ENCODE measurements at places on chromosomes 3 and 15.
A peak's percentile ranks its signal among the peaks of the same experiment; 100 is the strongest.

- DNase-seq: no peak
Measured at GRCh38 chr3:13159890-13160289, 86.7 kb upstream of the IQSEC1 start.

DNA sequence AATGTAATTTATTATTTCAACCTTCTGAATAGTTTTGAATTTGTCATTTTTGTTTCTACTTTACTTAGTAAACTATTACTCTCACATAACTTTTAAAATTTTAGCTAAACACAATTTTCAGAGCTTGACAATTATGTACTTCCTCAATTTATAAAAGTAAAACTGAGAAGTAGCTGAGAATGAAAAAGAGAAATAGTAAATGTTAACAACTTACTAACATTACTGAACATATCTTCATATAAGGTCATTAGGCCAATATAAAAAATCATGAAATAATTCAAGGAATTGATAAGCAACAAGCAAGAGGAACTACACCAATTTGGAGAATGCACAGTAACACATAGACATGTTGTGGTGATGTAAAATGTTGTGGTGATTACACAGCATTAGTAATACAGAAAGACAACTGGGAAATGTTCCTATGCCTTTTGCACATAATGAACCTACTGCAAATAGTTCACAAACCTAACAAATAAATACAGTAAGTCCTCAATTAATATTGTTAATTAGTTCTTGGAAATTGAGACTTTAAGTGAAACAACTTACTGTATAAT lies 137.9 kb downstream of the CBLB start:
- no peak for DNase-seq

DNA sequence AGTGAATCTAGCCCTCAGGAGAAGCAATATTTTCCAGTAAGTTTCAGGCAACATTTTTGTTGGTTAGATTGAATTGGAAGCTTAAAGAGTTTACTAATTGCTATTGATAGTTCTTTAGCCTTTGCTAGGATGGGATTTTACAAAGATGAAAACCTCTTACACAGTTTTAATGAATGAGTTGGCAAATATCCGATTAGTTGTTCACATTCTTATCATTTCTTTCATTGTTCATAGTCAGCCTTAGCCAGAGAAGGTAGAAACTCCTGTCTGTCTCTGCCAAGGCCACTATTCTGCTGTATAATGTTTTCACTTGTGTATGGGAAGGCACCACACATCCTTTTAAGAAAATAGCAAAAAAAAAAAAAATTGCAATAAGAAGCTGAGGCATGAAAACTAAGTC lies 222.0 kb upstream of the MANF start:
- DNase-seq: no peak

DNA sequence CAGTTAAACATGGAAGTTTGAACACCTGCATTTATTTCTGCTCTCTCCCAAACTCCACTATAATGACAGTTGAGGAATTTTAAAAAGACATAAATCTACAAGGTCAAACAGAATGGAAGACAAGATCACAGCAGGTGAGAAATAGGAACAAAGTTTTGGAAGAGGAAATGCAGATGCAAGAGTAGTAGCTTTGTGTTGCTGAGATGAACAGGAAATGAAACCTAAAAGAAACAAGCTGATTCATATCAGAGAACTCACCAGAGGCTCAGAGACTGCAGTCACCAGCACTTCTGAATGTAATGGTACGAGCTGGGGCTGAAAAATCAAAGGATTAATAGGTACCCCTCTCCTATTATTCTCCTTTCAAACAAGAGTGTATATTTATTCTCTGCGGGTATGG lies 459.9 kb downstream of the RAP2B start:
- no peak for DNase-seq

DNA sequence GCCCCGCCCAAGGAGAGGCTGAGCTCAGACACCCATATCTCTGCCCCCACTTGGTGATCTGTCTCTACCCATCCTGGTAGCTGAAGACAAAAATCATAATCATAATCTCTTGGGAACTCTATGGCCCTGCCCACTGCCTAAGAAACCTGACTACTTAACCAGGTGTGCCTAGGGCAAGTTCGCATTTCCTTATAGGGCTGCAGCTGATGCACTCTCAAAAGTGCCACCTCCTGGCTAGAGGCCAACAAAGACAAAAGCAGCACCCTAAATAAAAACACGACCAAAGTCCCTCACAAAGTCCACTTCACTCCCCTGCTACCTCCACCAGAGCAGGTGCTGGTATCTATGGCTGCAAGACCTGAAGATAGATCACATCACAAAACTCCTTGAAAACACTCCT lies 250.4 kb upstream of the SLITRK3 start:
- no peak for DNase-seq

DNA sequence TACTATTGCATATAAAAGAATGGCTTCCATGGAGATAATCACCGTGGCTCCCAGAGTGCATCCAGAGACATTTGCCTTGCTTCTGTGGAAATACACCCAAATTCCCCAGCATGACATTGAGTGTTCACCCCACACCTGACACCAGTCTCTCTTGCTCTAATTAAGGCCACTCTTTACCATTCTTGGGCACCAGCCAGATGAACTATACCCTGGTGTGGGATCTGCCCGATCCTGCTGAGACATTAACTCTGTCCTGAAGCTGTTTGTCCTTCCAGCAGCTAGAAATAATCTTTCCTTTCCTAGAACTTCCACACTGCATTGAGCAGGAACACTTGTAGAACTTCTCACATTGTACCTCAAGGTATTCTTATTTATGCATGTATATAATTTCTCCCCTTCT lies 105.2 kb downstream of the LPP start:
- no peak for DNase-seq

DNA sequence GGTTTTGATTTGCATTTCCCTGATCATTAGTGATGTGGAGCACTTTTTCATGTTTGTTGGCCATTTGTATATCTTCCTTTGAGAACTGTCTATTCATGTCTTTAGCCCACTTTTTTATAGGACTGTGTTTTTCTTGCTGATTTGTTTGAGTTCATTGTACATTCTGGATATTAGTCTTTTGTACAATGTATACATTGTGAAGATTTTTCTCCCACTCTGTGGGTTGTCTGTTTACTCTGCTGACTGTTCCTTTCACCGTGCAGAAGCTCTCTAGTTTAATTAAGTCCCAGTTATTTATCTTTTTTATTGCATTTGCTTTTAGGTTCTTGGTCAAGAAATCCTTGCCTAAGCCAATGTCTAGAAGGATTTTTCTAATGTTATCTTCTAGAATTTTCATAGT lies 91.1 kb upstream of the ATP11B start:
- DNase-seq: no peak

DNA sequence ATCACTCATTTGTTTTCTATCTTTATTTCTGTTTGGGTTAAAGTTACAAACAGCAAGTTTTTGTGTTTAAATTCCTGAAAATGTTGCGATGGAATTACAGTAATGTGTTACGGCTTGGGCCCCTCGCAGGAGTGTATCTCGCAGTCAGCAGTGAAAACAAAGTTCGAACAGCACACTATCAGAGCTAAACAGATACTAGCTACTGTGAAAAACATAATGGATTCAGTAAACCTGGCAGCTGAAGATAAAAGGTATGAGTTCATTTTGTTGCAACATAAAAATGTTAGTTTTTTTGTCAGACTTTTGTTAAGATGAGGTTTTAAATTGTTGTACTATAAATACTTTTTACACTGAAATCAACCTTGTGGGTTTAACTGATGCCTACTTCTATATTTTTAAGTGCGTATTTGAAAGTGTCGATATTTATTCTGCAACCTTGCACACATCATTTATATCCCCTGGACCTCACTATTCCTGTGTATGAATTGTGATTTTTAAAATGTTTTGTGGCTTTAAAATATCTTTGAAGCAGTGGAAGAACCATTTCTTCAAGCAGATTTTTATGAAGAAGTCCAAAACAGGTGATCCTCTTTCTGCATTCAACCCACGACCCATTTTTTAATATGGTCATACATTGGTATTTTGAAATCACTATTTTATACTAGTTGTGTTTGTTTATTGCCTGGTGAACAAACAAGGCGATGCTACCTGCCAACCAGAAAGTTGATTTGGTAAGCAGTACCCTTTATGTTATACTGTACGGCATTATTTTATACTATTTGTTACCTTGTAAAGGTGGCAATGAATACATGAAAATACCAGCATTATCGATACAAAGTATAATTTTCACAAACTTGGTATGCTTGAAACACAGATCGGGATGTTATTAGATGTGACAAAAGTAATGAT lies 27.8 kb downstream of the MFN1 start:
- no peak for DNase-seq

GRCh38 chr3:53994986-53995603 lies 103.4 kb upstream of the SELENOK start:
- DNase-seq: no peak

- no peak for DNase-seq
Measured at GRCh38 chr15:52440414-52440813, 88.3 kb downstream of the MYO5A start.

GRCh38 chr3:76063019-76063418 lies 277.7 kb upstream of the ZNF717 start:
- DNase-seq: no peak

DNA sequence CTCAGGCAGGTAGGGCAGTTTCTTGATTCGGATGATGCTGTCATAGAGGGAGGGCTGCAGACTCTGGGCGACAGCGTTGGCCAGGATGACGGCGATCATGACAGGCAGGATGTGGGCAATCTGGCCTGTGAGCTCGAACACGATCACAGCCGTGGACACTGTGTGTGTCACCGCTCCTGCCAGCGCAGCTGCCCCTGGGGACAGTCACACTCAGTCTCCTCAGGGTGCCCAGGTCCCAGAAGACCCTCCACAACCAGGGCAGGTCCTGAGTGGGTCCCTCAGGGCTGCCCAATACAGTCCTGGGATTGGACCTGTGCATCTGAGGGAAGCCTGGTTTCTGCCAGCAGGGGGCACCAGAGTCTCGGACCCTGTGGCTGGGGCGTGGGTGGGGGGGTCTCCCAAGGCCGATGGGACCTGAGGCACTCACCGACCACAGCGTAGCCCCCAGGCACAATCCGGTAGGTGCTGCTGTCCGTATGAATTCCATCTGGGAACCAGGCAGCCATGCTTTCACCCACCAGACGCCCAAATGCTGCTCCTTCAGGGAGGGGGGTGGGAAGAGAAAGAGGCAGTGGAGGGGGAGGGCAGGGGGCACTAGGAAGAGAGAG lies 7.2 kb downstream of the CLCN2 start:
- DNase-seq: peak; percentile 68

GRCh38 chr3:77825001-77825827 lies 785.3 kb downstream of the ROBO2 start:
- DNase-seq: no peak

GRCh38 chr15:98937413-98938104 lies 70.0 kb downstream of the PGPEP1L start:
- no peak for DNase-seq

GRCh38 chr15:34606545-34606944 lies 23.1 kb upstream of the GOLGA8B start:
- no peak for DNase-seq

DNA sequence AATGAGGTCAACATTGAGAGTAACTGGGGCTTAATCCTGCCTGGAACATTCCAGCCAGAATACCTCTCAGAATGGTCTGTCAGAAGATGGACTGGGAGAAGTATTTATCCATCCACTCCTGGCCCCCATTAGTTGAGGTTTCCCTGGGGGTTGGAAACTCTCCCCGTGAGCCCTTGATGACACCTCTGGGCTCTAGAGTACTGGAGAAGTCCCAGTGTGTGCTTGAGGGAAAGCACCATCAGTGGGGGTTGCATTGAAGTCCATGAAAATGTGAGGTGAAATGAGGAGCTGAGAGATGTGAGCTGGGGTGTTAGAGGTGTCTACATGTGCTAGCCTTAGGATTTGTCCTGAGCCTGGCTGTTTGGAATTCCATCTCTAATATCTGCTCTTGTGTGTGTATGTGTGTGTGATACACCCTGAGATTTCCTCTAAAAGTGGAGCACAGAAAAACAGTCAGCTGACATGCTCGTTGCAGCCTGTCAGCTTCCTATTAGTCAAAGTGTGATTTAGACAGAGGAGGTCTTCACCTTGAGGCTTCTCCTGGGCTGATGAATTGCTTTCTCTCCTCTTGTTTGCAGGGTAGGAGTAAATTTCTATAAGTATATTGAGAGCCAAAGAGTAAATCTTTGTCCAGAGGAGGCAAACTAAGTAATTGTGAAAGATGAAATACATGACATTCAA lies 67.6 kb downstream of the NR1D2 start:
- no peak for DNase-seq

DNA sequence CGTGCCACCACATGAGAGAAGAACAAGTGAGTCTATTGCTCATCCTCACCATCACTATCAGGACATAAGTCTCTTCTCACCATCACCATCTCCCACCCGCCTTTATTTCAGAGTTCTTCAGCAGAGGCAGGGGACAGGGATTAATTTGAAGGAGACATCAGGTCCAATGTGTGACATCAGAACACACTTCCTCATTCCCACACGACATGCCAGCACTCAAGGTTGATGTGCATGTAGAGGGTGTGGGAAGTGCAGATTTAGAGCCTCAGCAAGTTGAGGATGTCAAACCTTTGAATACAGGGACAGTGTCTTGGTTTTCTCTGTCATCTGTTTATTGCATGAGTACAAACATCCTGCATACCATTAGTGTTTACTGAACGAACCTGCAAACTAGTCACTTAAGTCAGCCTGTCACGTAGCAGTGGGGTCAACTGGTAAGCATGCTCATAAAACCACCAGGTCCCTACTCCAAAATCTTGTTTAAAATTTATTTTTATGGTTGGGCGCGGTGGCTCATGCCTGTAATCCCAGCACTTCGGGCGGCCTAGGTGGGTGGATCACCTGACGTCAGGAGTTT lies 104.4 kb downstream of the MYLK start:
- DNase-seq: no peak

DNA sequence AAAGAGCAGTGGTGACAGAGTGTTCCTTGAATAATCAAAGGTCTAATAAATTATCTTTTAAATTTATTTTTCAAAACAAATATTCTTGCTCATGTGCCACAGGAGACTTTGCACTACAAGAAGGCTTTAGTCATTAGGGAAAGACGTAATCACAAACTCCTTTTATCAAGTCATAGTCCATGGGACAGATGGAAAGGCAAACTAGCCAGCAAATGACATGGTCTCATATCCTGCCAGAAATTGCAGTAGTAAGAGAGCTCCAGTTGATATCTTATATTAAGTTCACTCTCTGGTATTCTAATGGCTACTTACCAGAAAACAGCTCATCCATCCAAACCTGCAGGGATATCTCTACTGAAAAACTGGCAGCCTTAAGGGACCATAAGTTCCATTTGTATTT lies 225.0 kb upstream of the TP63 start:
- no peak for DNase-seq

DNA sequence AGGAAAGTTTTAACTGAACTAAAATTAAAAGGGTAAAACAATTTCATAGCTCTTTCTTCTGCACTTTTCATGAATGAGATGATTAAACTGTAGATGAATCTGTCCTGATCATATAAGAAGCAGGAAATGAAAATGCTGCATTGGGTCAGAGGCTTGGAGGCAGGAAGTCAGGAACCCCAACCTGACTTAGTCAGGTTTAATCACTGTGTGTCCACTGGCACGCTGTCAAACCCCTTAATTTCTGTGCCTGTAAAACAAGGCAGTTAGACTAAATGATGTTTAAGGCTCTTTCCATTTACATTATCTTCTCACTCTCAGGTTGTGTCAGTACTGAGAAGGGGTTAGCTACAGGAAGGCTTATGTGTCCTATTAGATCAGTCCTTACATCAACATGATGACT lies 193.3 kb upstream of the TTC14 start:
- no peak for DNase-seq

GRCh38 chr3:124809039-124809438 lies 78.1 kb downstream of the ITGB5 start:
- DNase-seq: no peak
